Mesothelial cell of epicardium (in vitro differentiated cells): ENCODE measurements at places on chromosomes 6 and 20.

DNA sequence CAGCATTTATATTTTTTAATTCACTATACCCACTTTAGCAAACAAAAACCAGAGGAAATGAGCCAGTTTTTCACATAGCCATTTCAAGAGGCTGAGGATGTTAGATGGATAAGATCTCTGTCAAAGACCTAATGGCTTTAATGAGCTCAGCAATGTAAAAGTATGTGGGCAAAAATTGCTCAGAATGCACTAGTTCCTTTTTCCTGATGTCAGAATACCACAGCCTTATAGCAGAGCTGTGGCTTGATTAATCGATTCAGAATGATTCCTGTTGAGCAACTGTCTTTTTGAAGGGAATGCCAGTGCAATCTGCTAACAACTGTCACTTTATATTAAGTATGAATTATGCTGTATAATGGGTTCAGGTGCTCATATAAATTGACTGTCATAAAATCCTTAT, 100.6 kb upstream of the HIVEP1 start:
- no peak for DNase-seq

GRCh38 chr6:121630716-121631115, 195.3 kb downstream of the GJA1 start:
- no peak for DNase-seq

GRCh38 chr6:10578723-10579122, 57.6 kb downstream of the GCNT2 start:
- DNase-seq = no peak

DNA sequence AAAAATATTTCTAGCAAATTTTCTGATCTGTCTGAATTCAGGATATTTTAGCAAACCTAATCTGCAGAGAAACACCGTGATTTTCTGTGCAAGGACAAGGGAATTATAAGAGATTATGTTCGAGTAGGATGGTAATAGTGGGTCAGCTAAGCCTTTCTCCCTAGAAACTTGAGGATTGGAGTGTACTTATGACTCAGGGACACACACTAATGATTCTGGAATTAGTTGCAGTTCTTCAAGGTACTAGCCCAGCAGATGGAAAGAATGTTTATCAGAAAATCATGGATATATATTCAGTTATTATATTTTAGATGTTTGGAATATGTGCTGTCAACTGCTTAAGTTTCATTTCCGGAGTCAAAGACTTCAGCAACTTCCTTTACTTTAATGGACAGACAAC, 177.1 kb upstream of the MAP3K7 start:
- DNase-seq = no peak

GRCh38 chr6:61538801-61539200, 747.2 kb downstream of the KHDRBS2 start:
- no peak for DNase-seq
